ENCODE measurements at places on chromosomes 2 and 18.

- peak; percentile 3 for DNase-seq
Observed at GRCh38 chr2:123513351-123513750, 511.7 kb upstream of the CNTNAP5 start.

DNA sequence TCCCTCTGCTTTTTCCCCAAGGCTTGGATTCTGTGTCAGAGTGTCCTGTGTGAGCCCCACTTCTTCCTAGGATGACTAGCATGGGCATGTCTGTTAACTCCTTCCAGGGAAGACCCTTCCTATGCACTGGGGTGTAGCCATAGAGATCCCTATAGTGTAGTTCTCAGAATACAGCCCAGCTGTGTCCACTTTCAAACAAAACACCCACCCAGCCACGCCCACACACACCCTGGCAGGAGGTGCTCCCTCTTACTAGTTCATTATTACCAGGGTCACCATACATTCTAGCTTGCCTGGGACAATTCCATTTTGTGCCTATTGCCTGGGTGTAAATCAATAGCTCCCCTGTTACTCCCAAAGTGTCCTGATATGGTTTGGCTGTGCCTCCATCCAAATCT, 195.6 kb downstream of the MYCN start:
- DNase-seq: no peak

- DNase-seq: no peak
Observed at GRCh38 chr18:53004798-53005197, 664.8 kb downstream of the DCC start.

GRCh38 chr2:227052879-227053278, 111.1 kb downstream of the COL4A4 start:
- no peak for DNase-seq

DNA sequence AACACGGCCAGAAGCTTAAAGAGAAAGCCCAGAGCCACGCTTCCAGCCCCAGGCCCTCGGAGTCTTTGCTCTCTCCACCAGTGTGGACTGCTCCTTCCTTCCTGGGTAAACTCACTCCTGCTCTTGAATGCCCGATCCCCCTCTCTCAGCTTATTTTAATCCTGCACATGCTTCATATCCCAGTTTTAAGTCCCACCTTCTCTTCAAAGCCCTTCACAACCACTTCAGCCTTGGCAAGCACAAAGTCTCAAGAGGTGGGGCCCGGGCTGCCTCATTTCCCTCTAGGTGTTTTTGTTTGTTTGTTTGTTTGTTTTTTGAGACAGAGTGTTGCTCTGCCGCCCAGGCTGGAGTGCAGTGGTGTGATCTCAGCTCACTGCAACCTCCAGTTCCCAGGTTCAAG, 21.6 kb upstream of the CREG2 start:
- no peak for DNase-seq

GRCh38 chr18:34650121-34650545, 60.0 kb upstream of the DTNA start:
- peak; percentile 30 for DNase-seq

- no peak for DNase-seq
Observed at GRCh38 chr2:134466141-134466540, 212.3 kb downstream of the MGAT5 start.

GRCh38 chr2:175889701-175890302, 112.3 kb downstream of the LNPK start:
- DNase-seq: no peak
